ENCODE measurements at places on chromosomes 7 and 10.

- DNase-seq: no peak
Measured at GRCh38 chr10:5816170-5816569, 2.9 kb upstream of the GDI2 start.

- DNase-seq: no peak
Measured at GRCh38 chr10:15515202-15515601, 144.1 kb upstream of the FAM171A1 start.

DNA sequence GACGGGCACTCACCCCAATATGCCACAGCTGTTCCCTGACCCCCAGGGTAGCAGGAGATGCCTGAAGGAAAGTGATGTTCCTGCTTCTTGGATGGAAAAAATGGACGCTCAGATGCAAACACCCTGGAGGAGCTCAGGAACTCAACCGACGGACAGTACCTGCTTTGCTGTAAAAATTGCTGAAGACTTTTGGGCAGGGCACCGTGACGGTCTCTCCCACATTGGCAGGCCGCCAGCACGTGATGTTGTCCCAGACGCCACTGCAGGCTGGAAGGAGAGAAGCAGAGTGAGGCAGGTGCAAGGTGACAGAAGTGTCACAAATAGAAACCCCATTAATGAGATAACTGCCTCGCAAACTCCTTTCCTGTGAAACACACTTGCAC, 35.0 kb downstream of the VIPR2 start:
- no peak for DNase-seq

DNA sequence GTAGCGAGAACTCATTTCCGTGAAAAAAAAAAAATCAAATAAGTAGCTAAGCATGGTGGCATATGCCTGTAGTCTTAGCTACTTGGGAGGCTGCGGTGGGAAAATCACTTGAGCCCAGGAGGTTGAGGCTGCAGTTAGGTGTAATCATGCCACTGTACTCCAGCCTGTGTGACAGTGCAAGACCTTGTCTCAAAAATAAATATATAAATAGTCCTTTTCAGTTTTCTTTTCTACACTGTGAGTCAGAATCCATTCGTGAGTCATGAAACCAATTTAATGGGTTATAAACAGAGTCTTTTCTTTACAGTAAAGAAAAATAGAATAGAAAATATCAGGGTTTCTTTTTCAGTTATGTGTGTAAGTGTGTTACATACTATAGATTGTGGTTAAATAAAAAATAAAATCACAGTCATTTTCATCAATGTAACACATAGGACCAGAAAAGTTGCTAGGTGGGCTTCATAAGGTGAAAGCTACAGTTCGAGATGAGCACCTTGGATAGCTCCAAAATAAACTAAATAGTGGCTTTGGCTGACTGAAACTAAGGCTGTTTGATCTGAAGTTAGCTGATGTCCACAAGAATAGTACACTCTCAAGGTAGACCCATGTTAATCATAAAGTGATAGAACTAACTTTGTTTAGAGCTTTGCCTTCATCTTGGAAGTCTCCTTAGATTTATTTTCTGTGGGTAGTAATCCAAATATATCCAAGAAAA, 781.1 kb downstream of the GATA3 start:
- DNase-seq: no peak

- no peak for DNase-seq
Measured at GRCh38 chr10:70475661-70476060, 2.9 kb upstream of the PALD1 start.

DNA sequence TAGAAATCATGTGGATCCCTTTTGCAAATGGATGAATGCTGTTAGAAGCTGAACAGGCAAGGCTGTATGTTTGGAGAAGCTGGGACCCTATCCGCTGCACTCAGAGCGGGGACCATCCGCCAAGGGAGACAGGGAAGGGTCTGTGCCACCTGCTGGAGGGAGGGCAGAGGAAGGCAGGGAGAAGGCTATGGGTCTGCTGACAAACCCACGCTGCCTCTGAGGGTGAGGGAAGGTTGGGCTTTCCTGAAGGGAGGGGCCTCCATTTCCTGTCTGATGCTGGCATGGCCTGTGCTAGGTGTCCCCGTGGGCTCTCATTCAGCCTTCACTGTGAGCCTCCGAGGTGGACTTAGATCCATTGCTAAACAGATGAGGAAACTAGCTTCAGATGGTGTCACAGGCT, 5.3 kb upstream of the CRHR2 start:
- no peak for DNase-seq

All from DMS 273 treated with DMSO at 0.1 percent for 48 hours (cell line).